ENCODE measurements at places on chromosomes 12 and 14.

DNA sequence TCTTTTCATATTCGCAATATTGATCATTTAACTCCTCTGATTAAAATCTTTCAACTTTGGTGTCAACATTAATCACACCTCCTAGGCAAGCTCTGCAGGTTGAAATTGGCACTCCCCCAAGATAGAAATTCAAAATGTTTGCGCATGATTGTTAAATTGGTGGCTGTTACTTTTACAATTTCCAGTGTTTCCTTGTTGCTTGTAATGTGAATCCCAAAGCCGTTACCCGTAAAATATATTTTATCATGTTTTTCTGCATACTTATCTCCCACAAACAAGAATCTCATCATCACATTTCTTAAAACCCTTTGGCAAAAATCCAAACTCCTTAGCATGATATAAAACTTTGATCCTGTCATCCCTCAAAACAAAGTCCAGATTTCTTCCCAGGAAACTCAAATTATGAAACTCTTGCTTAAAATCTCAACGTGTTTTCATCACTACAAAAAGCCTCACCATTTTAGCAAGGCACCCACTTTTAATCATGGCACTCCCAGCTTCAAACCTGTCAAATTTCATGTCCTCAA, 14.7 kb downstream of the RTL1 start:
- no peak for DNase-seq

DNA sequence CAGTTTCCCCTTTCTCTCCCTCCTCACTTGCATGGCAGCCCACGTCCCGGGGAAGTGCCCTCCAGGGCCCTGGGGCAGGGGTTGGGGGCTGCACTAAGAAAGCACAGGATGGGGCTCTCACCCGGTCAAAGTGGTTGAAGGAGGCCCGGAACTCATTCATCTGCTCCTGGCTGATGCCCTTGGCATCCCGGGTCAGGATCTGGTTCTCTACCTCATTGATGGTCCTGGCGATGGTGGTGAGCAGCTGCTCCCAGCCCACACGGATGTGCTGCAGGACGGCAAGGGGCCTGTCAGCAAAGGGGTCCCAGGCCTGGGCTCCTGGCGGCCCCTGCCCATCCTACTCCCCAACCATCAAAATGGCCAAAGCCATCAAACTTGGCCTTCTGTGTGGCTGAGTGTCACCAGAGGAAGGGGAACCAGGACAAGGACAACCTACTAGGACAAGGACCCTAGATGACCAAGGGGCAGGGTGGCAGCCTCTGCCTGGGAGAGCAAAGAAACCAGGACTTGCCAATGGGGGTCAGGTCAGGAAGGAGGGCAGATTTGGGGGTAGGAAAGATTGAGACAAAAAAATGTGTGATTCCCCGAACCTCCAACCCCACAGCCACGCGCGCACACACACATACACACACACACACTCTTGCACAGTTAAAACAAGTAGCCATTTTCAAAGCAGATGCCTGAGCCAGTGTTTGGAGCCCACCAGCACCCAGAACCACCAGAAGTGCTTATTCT, 87.1 kb upstream of the ZFP36L1 start:
- DNase-seq, result no peak

DNA sequence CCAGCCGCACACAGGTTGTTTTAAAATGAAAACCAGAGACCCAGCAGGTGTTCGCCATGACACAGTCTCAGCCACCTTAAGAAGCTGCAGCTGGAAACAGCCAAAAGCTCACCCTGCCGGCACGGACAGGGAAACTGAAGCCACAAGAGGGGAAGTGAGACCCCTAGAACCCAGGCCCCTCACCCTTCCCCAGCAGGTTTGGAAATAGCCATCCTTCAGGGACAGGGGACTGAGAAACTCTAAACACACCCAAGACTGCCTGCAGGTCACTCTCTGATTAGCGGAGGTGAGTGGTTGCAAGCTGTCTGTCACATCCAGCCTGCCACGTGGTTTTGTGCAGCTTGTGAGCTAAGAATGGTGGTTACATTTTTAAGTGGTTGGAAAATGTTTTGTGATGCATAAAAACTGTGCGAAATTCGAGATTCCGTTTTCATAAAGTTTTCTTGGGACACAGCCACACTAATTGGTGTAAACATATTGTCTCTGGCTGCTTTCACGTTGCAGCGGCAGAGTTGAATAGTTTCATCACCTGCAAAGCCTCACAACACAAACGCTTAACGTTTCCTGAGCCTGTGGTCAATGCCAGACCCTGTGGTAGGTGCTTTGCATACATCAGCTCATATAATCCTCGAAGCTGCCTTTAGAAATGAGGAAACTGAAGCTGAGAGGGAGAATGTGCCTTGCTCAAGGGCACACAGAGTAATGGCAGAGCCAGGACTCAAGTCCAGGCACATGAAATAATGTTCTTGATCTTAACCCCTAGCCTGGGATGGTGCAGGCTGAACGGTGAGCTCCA, 1.7 kb upstream of the SELPLG start:
- DNase-seq, result no peak

DNA sequence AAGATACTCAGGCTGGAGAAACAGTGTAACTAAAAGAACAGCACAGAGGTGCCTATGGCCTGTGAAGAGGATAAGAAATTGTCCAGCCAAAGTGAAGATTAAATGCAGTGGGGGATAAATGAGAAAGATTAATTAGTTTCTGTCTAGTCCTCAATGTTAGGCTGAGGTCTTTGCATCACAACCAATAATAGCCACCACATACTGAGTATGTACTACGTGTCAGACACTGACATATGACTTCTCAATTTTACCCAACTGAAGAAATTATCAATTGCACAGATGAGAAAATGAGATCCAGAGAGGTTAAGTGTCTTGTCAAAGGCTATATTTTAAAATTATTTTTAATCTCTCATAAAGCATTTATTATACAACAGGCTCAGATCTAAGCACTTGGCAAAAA, 285.9 kb downstream of the PDZRN4 start:
- DNase-seq, result no peak

DNA sequence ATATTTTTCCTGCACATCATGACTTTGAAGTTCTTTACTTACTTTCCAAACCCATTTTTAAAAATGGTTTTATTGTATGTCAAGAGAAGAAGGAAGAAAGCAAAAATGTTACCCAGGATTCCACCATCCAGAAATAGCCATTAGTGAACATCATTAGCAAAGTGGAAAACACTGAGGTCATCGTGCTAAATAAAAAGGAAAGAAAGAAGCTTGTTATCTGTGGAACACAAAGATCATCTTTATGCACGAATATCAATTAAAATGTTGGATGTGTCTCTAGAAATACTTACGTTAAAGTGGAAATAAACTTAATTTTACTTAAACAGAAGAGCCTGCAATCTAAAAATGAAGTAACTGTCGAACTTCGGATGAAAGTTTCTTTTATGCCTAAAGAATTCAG, 27.3 kb downstream of the SFSWAP start:
- DNase-seq, result no peak

DNA sequence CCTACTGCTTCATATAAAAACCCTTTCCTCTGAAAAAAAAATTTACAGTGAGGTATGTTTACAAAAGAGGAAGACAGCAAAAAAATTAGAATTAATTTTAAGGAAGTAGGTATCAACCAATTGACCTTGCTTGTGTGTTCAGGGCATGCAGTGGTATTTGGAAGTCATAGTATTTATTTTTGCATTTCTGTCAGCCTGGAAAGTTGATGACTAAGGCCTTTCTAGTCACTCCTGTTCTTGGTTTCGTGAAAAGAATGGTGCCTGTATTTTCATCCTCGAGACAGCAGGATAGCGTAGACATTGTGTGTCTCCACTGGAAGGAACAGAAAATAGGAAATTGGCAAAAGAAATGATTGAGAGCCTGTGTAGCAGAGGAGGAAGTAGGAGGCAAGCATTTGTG, 24.5 kb downstream of the SLC16A7 start:
- DNase-seq, result no peak

DNA sequence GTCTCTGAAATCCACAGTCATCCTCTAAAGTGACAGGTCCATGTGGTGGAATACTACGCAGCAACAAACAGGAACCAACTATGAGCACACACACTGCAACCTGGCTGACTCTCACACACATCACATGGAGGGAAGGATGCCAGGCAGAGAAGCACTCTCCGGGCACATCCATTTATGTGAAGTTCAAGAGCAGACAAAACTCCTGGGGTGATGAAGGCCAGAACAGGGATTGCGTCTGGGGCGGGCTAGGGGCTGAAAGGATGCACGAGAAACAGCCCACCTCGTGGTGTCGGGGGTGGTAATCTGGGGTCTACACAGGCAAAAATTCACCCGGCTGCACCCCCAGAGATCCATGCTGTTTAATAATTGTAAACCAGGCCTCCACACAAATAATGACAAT, 100.2 kb downstream of the DICER1 start:
- no peak for DNase-seq

DNA sequence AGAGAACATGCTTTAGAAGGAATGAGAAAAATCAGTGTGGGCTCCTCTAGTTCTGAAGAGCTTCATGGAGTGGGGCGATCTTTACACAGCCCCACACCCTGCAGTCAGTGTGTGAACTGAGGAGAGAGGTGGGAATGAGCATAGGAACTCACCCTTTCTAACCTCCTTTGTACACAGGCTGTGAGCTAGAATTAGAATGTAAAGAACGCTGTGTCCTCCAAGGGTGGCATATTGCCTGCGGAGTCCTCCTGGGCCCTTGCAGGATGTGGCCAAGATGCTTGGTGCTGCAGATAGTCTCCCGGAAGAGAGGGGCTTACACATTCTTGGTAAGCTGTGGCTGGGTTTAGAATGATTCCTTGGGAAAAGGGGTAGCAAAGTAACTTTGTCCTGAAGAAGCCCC, 43.9 kb downstream of the NINJ2 start:
- DNase-seq, result no peak

Measured in dorsolateral prefrontal cortex (tissue), 122 donors.